ENCODE measurements at places on chromosomes 2 and 18.

GRCh38 chr18:28112056-28112470 lies 64.9 kb downstream of the CDH2 start:
- DNase-seq: no peak

DNA sequence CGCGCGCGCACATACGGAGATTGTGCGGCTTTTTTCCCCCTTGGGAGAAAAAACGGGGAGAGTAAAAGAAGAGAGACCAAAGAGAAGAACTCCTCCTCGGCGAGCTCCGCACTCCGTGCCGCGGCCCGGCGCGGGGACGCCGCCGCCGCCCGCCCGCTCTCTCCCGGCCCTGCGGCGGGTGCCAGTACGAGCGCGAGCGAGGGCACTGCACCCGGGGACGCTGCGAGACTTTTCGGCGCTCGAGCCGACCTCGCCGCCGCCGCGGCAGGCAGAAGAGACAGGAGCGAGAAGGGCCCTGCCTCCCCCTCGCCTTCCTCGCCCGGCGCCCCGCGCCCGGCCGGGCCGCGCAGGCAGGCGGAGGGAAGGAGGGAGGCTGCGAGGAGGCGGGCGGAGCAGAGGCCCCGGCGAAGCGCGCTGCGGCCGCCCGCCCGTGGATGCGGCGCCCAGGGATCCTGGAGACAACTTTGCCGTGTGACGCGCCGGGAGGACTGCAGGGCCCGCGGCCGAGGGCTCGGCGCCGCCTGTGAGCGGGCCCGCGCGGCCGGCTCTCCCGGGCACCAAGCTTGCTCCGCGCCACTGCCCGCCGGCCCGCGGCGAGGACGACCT lies 857 bp upstream of the INHBB start:
- DNase-seq: peak; percentile 49

DNA sequence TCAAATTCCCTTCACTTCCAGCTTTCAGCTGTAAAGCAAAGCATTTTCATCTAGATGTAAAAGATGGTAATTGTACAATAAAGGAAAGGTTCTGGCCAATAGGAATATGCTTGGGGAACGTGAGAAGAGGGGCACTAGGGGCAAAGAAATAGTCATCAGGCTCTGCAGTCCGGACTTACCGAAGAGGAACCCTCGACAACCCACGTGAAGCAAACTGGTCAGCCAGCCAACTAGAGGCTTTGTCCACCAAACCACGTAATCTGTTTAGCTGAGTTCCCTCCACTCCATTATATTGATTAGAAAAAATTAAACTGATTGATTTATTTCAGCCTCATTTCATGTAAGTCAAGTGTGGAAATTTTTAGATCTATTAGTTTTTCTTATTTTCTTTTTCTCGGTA lies 300.4 kb upstream of the FANCL start:
- DNase-seq: no peak

DNA sequence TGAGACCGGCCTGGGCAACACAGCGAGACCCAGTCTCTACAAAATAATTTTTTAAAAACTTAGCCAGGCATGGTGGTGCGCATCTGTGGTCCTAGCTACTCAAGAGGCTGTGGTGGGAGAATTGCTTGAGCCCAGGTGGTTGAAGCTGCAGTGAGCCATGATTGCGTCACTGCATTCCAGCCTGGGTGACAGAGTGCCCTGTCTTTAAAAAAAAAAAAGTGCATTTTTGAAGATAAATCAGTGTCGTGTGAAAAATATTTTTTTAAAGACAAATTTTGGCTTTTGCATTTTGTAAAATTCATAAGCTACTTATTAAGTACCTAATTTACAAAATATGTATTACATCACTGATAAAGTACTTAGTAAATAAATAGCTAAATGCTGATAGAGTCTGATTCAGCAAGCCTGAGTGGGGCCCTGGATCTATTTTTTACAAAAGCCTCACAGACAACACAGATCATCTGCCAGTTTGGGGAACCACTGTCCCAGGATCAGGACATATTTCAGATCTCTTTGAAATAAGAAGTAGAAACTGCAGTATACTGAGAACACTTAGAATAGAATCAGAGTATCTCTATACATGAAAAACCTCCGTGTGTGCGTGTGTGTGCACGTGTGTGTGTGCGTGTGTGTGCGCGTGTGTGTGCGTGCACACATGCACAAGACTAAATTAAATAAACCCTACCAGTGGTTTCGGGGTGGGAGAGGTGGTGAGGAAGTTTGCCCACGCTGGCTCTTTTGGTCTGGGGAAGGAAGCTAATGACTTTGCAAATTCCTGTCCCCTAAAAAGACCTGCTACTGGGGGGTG lies 61.6 kb downstream of the AAK1 start:
- no peak for DNase-seq

DNA sequence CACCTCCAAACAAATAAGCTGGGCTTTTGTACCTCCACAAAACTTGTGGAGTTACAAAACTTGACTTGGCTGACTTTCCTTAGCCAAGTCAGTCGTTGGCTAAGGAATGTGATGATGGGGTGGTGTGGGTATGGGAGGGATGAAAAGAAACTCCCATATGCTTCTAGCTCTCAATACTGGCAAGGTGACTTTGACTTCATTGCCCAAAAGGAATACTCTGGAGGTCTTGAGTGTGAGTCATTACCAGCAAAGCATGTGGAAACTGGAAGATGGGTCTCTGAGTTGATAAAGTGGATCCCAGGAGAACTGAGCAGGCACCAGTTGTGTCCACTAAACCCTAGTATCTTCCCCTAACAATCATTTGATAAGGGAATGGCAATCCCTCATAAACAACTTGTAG lies 226.7 kb downstream of the GULP1 start:
- no peak for DNase-seq

DNA sequence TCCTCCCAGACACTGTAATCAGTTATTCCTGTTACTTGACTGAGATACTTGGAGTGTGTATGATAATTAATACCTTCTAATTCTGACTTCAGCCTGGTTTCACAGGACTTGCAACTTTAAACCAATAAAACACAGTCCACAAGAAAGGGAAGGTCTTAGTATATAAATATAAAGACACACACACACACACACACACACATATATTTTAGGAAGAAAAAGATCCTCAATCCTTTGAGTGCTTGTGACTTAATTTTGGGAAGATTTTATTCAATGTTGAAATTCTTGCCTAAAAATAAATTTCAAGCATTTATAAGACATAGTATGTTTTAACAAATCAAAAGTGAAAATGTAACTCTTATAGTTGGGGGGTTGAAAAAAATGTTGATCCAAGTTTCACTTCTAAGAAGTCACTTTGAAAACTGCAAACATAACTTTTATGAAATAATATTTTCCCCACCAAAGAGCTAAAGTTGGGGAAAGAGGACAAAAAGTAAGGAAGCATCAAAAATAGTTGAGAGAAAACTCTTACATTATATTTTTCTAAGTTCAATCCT lies 824 bp upstream of the VPS54 start:
- no peak for DNase-seq

- no peak for DNase-seq
Measured at GRCh38 chr2:128298846-128299507, 19.7 kb downstream of the HS6ST1 start.

DNA sequence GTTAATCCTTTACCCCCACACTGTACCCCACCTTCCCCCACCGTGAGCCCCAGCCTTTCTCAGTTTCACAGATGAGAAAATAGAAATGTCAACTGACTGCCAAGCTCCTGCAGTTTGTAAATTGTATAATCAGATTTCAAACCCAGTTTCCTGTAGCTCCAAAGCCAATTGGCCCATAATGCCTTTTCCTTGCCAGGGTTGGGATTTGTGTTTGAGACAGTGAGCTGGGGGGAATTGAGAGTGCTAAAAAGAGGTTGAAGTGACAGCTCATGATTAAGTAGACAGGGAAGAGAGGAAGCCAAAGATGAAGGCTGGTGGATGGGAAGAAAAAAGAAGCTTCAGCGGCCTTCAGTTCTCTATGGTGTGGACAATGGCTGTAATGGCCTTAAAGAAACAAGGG lies 10.7 kb downstream of the OSBPL6 start:
- DNase-seq: no peak

GRCh38 chr18:13513021-13513420 lies 213.3 kb downstream of the FAM210A start:
- peak; percentile 56 for DNase-seq

DNA sequence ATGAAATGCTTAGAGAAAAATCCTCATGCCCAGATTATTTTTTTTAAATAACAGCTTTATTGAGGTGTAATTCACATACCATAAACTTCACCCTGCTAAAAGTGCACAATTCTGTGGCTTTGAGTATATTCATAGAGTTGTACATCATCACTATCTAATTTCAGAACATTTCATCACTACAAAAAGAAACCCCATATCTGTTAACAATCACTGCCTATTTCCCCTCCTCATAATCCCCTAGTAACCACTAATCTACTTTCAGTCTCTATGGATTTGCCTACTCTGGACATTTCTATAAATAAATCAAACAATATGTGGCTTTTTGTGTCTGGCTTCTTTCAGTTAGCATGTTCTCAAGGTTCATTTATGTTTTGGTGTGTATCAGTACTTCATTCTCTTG lies 51.4 kb downstream of the OSBPL1A start:
- DNase-seq: no peak

DNA sequence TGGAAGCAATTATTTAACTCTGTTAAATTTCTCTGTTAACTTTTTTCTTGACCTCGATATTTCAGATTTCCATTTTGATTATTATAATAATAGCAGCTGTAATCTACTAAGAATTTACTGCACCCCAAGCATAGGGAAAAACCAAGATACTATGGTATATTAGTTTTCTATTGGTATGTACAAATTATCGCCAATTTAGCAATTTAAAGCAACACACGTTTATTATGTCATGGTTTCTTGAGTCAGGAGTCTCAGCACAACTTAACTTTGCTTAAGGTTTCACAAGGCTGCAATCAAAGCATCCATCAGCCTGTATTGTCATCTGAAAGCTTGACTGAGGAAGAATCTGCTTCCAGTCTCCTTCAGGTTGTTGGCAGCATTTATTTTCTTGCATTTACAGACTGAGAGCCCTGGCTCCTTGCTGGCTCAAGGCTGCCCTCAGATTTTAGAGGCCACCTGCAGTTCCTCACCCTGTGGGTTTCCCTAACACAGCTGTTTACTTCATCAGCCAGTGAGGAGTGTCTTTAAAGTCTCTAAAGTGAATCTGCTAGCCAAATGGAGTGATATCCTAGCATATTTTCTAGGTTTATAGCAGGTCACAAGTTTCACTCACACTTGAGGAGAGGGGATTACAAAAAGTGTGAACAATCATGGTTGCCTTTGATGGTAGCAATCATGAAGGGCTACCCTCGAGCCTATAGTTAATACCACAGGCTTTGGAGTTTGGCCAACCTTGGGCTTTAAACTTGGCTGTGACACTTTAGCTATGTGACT lies 4.4 kb upstream of the VPS54 start:
- no peak for DNase-seq

DNA sequence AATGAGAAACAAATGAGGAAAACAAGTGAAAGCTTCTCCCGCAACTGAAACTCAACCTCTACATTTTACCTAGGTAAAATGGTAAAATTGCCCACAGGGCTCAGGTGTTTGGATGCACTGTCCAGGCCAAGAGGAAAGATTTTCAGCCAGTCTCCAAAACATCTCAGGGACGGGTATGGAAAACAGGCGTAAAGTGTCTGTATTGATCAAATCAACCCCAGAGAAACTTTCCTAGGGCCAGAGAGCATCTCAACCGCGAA lies 361 bp upstream of the HAT1 start:
- no peak for DNase-seq

DNA sequence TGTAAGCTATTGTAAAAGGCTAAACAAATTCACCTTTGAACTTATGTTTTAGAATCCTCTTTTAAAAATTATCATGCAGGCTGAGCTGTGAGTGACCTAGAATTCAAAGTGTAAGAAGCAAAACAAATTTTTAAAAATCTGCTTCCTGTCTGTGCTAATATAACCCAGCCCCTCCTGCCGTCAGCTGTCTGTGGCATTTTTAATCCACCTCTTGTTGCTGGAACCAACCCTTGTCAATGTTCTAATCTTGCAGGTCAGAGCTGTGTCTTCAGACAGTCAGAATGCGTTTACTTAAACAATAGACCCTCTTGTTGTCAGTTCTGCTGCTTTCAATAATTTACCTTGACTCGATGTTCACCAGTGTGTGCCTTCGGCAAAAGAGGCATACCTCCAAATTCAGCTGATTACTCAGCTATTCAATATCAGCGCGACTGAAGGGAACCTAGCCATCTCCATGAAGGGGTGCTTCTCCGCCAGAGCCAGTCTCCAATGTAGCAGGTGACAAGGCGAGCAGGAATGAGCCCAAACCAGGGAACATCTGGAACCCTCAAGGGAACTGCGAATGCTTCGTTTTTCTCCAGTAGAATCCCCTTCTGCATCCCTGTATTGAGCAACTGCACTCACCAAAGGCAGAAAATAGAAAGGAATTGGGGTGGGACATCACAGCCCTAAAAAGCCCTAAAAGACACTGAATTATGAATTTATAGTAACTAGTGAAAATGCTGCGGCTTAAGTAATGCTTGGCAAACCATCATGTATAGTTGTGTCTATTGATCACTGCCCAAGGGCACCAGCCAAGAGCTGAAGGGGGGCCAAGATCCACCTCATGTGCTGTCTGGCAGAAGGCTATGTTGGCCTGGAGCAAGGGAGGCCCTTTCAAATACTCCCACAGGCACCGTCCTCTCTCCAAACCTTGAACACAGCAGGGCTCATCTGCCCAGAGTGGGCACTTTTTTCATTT lies 62.5 kb downstream of the LYPD6B start:
- DNase-seq: peak; percentile 19

DNA sequence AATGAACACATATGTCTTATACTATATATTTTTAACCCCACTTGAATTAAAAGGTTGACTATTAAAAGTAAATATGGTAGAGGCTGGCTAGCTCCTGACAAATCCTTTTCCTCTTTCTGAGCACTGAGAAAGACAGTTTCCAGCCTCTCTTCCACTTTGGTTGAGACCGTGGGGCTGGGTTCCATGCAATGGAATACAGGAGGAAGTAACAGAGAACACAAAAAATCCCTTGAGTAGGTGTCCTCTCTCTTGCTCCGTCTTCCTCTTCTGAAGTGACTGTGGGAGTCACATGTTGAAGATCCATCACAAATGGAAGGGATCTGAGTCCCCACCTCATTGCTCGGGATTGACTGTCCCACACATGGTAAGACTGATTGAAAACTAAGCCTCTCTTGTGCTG lies 36.6 kb upstream of the SIGLEC15 start:
- DNase-seq: no peak
